D721Med (cell line): ENCODE measurements at places on chromosomes 2 and 18.

- no peak for DNase-seq
These were observed 414.4 kb upstream of the NXPH2 start for GRCh38 chr2:139194546-139194945.

- DNase-seq, result no peak
These were observed 74.5 kb downstream of the TWIST2 start for GRCh38 chr2:238922435-238922834.

DNA sequence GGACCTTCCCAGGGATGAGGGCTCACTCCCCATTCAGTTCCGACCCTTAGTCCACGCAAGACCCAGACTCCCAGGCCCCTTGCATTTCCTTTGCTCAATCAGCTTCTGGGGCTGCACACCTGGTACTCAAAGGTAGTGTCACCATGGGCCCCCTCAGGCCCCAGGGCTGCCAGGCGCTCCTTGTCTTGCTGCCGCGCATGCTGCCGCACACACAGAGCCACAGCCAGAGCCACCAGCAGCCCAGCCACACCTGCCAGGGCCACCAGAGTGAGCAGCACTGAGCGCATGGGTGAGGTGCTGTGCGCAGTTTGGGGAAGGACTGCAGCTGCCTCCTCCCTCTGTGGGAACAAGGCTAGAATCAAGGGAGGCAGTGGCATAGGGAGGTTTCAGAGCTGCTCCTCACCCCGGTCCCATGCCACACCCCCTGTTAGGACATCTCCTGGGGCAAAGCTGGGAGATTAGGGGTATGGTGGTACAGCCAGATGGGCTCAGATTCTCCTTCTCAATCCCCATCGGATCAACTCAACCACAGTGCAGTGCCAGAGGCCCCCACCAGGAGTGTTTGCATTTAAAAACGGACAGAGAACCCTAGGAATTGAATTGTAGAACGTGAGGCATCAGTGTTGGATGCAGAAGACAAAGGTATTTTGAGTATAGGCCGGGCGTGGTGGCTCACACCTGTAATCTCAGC lies 11.3 kb downstream of the PTPRN start:
- no peak for DNase-seq

DNA sequence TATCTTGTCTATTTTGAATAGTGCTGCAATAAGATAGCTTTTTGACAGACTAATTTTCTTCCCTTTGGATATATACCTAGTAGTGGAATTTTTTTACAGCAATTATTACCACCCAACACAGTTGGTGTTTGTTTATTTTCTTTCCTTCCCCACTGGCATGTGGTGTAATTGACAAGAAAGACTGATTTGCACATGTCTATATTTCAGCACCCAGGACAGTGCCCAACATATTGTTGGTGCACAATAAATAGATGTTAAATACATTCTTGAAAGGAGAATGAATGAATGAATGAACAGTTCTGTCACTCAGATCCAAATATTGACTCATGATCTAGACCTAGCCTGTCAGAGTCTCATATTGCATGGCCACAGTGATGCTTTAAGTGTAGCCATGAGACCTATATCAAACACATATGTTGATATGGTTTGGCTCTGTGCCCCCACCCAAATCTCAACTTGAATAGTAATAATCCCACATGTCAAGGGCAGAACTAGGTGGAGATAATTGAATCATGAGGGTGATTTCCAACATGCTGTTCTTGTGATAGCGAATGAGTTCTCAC lies 538.2 kb downstream of the NYAP2 start:
- DNase-seq, result no peak

- DNase-seq, result no peak
These were observed 70.2 kb downstream of the SPTBN1 start for GRCh38 chr2:54526226-54526879.

- DNase-seq, result no peak
These were observed 33.9 kb upstream of the RMP24 start for GRCh38 chr18:35938562-35938961.

- no peak for DNase-seq
These were observed 34.5 kb downstream of the NYAP2 start for GRCh38 chr2:225434014-225434413.

DNA sequence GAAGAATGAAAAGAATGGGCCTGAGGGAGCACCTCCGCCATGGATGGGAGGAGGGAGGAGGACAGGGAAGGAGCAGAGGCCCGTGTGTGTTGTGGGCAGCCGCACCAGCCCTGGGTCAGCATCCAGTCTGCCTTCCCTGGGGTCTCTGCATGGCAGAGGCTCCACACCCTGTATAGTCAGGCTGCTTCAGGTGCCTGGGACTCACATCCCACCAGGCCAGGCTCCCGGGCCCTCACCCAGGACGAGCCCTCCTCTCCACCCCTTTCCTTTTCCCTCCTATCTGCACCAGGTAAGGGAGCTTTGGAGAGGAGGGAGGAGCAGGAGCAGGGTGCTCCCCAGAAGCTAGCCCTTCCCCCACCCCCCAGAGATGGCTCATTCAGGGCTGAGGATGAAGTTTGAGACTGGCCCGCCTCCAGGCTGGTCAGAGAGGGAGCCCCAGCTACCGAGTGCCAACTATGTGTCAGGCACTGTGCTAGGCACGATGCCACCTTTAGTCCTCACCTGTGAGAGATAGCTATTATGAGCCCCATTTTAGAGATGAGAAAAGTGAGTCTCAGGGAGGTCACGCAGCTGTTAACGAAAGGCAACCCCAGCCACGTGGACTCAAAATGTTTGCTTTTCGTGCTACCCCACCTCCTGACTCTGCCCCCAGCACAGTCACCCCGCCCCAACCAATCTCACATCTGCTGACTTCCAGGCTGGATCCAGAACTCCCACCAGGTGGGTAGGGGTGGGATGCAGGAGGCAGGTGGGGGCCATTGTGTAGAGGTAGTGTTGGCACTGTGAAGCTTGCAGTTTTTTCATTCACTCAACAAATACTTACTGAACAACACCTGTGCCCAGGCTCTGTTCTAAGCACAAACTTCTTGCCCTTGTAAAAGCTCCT lies 242.1 kb downstream of the DYSF start:
- DNase-seq, result no peak

GRCh38 chr2:183530333-183530901 lies 406.2 kb downstream of the NUP35 start:
- no peak for DNase-seq

GRCh38 chr2:134320930-134321329 lies 67.1 kb downstream of the MGAT5 start:
- DNase-seq, result no peak

- no peak for DNase-seq
These were observed 60.0 kb upstream of the AGAP1 start for GRCh38 chr2:235433860-235434259.

GRCh38 chr2:201167546-201167945 lies 15.4 kb upstream of the CASP10 start:
- DNase-seq, result no peak

GRCh38 chr18:66167829-66168684 lies 417.2 kb downstream of the CDH7 start:
- no peak for DNase-seq

DNA sequence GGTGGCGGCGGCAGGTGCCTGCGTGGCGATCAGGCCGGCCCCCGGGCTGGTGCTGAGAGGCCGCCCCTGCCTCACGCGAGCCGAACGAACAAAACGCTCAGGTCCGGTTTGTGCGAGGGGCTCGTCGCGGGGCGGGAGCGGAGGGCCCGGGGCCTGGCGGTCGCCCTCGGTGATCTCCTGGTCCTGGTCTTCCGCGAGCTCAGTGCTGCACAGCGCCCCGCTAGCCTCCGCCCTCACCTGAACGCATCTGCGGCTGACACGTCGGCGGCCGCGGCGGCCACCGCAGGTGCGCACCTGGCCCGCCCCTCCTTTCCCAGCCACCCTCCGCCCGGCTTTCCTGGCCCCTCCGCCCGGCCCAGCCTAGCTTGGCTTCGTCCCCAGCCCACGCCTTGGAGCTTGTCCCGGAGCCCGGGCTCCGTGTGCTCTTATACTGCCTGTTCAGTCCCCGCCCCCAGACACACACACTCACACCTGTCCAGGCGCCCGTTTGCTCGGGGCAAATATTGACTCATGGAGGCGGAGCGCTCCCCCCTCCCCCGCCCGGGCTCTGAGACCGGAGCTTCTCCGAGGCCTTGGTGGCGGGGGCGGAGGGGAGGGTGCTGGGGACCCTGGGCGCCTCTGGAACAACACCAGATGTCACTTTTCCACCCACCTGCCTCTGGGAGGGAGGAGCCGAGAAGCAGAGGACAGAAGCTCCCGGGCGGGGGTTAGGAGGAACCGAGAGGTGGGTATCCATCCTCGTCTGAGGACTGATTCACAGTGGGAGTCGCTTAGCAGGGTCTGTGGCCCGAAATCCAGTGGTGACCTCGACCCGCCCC lies 8.6 kb upstream of the CRYBA2 start:
- DNase-seq, result no peak

- DNase-seq, result no peak
These were observed 207.4 kb upstream of the NRP2 start for GRCh38 chr2:205474741-205475415.

DNA sequence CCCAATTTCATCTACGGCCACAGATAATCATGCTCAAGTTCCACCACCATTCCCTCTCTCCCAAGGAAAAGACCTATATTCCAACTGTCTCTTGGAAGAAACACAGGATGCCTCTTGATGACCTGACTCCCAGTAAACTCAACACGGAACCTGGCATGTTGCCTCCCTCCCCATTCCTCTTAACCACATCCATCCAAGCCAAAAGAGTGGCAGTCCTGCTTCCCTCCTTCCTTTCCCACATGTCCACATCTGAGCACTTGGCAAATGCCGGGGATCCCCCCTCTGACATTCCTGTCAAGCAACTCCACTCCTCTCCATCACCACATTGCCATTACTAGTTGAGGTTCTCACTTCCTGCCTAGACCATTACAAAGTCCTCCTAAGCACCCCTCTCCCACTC lies 49.4 kb downstream of the PID1 start:
- DNase-seq, result no peak

DNA sequence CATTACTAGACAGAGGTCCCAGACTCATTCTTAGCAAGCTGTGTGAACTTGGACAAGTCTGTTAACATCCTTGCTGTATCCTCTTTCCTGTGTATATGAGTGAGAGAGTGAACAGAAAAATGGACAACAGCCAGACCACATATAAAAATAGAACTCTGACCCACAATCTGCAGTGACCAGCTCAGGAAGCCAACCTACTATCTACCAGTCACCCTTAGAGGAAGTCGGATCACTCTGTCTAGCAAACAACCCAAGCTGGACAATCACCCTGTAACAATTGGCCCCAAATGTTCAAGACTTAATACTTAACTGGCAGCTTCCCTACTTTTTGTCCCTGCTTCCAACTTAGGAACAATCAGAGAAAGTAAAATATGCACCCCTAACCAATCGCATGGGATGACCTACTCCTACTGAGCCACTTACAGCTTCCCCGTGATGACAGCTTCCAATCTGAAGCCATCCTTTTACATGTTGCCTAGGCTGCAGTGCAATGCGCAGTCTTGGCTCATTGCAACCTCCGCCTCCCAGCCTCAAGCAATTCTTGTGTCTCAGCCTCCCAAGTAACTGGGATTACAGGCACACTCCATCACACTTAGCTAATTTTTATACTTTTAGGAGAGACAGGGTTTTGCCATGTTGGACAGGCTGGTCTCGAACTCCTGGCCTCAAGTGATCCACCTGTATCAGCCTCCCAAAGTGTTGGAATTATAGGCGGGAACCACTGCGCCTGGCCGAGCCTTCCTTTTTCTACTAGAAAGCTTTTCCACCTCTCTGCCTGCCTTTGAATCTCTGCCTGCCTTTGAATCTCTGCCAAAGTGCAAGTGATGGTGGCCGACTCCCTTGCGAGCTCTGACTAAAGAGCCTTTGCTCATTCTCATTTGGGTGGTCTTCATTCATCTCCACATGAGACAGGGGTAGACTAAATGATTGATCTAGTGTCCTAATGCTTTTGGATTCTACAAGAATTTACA lies 158.3 kb upstream of the NDUFV2 start:
- no peak for DNase-seq

GRCh38 chr2:120749506-120750431 lies 14.1 kb downstream of the GLI2 start:
- DNase-seq, result no peak

GRCh38 chr2:190802626-190803209 lies 77.9 kb upstream of the GLS start:
- no peak for DNase-seq

- DNase-seq, result no peak
These were observed 40.4 kb upstream of the CTDP1 start for GRCh38 chr18:79639072-79639829.

DNA sequence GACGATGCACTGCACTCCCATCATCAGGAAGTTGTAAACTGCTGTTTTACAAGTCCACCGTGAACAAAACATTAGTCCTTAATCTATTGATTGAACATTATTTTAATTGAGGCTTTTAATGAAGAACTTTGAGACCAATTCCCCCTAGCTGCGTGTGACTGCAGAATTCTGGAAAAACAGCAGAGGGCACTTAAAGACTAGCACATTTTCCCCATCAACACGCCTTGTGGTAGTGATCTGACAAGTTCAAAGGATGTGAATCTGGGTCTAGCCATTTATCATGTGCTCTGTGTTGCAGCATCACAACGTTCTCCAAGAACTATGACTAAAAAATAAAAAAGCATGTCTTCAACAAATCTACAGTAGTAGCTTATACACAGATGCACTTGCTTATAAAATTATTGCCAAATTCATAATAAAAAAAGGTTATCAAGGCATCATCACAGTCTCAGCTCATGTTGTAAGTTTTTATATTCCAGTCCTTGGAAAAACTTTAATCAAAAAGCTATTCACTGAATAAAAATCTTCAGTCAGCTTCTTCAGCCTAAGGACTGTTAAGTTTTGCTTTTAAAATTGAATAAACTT lies 35.8 kb downstream of the SKOR2 start:
- DNase-seq, result no peak

DNA sequence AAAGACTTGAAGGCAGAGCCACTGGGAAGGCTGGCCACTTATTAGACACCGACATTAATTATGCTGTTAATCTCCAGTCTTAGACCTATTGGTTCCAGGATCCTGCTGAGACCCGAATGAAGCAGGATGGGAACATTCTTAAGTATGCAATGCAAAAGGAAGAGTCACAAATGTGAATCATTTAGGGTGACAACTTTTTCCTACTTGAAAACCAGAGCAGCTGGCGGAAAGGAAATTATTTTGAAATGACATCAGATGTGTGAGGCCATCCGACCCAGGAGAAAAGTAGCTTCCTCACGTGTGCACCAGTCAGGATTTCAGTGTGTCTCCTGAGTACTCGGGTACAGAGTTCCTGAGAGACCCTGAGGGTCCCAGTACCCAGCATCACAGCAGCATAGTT lies 222.9 kb upstream of the NCKAP5 start:
- DNase-seq, result no peak

DNA sequence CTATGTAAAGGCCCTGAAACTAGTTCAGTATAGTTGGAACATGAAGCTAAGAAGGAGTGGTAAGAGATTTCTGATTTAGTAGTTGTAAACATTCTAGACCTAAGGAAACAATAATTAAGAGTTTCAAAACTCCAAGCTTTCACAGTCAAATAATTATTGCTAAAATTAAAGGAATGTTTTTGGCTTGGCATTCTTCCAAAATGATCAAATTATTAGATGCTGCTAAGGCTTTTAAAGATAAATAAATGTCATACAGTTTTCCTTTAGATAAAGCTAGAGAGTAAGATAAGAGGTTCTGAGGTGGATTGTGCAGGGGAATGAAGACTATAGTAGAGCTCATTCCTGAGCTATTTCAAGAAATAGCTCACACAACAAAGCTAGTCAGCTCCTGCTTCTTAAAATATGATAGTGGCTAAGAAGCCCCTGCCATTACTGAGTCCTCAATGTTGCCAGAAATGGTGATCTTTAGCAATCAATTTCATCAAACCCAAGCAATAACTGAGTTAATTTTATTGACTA lies 45.3 kb downstream of the ZC3H15 start:
- no peak for DNase-seq
